ENCODE measurements at places on chromosomes 7 and 10.

DNA sequence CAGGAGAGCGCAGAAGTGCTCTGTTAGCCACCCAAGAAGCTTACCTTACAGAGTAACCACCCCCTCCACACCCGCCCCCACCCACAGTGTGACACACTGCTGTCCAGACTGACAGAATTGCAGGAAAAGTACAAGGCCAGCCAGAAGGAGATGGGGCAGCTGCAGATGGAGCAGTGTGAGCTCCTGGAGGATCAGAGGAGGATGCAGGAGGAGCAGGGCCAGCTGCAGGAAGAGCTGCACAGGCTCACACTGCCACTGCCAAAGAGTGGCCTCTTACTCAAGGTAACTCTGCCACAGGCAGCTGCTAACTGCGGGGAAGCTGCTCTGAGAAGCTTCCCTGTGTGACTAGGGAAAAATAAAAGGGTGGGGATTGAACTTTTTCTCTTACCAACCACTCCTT lies 17.6 kb downstream of the CCDC136 start:
- no peak overlapping the region for H3K4me3 ChIP-seq
- H3K36me3 ChIP-seq = peaks cover 12% of the 10 kb centered on the region
- no peaks in the 10 kb centered on the region for H3K4me1 ChIP-seq
- H3K27me3 ChIP-seq = no peaks in the 10 kb centered on the region

DNA sequence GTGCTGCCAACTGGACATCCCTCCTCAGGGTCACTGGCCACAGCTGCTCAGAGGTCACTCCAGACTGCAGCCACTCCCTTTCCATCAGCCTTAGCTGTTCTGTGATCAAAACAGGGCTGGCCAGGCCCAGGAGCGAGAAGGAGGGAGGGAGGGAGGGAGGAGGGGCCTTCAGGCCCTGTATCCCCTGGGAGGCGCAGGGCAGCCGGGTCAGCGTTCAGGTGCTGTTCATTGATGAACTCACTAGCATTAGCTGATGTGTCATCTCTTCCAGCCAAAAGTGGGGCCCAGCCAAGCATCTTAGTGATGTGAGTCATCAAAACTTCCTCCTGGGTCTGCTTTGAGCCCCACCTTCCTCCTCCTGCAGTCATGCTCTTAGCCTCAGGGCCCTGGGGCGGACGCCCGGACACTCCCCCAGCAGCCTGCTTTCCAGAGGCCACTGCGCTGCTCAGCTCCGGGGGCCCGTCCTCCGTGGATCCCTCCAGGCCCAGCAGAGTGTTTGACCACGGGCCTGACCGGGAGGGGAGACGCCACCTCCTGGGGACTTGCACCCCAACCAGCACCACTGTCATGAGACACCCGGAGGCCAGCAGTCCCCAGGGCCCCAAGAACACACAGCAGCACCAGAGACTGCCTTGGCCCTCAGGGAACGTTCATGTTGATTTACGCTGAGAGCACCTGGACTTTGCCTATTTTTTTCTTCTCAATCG lies 149.2 kb downstream of the PRKAG2 start:
- peaks cover 22% of the 10 kb centered on the region for H3K4me1 ChIP-seq
- H3K27ac ChIP-seq = no peak overlapping the region
- no peaks in the 10 kb centered on the region for H3K27me3 ChIP-seq
- no peak overlapping the region for H3K4me3 ChIP-seq

- H3K4me1 ChIP-seq = no peaks in the 10 kb centered on the region
- H3K27me3 ChIP-seq = no peaks in the 10 kb centered on the region
- DNase-seq = no peak
- no peak overlapping the region for H3K4me3 ChIP-seq
- H3K36me3 ChIP-seq = no peaks in the 10 kb centered on the region
- H3K27ac ChIP-seq = no peak overlapping the region
Observed at GRCh38 chr10:69101451-69102095, 13.7 kb downstream of the SRGN start.

DNA sequence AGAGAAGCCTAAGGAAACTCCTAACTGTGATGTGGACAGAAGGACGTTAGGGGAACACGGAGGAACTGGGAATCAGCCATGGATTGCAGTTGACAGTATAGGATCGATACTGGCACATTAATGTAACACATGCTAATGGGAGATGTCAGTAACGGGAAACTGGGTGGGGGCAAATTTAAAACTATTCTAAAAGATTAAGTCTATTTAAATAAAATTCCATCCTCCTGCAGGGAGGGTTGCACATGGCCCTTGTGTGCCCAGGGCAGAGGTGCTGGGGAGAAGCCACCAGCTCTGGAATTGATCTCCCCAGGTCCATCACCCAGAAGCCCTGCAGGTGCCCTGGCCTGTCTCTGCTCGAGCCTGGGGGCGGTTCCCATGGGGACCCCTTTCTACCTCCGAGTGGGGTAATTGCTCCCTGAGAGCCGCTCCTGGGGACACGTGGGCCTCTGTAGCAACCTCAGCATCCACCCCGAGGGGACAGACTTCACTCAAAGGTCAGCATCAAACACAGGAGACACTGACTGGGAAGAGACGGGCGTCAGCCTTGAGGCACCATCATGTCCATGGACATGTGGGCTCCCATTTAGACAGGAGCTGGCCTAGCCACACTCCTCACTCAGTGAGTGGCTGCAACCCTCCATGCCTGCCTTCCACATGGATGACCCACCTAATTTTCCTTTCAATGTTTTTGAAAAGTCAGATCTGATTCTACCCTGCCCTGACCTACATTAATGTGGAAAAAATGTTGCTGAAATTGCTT lies 21.1 kb downstream of the SCART1 start:
- no peaks in the 10 kb centered on the region for H3K27me3 ChIP-seq
- H3K27ac ChIP-seq = no peak overlapping the region
- no peak for DNase-seq
- no peak overlapping the region for H3K4me3 ChIP-seq
- H3K4me1 ChIP-seq = no peaks in the 10 kb centered on the region

DNA sequence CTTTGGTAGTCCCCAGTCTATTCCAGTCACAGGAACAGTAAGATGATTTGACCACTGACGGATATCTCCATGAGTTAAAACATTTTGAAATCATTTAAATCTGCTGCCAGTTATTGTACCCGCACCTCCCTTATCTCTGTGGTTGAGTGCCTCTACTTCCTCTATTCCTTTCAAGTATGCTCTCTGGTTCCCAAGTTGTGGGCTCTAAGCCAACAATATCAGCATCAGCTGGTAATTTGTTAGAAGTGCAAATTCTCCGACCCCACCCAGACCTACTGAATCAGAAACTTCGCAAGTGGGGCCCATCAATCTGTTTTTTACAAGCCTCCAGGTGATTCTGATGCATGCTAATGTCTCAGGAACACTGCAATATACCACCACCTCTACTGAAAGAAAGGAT lies 235.5 kb downstream of the CCSER2 start:
- no peaks in the 10 kb centered on the region for H3K36me3 ChIP-seq
- H3K27ac ChIP-seq = no peak overlapping the region
- peaks cover 15% of the 10 kb centered on the region for H3K27me3 ChIP-seq
- H3K4me1 ChIP-seq = no peaks in the 10 kb centered on the region
- no peak overlapping the region for H3K4me3 ChIP-seq
- DNase-seq = no peak

DNA sequence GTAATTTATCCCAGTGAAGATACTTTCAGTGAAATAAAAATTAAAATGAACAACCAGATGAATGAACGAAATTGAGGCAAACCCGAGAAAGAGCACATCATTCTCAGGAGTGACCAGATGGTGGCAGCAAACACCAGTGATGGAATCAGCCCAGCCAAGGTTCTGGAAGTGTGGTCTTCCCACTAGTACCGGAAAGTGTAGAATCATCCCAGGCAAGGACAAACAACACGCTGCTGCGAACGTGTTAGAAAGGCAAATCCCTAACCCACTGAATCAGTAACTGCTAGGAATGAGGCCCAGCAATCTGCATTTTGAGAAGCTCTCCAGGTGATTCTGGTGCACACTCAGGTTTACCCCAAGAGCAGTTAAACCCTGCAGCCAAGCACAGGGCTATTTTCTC lies 15.5 kb upstream of the SLC18A3 start:
- H3K4me3 ChIP-seq = no peak overlapping the region
- DNase-seq = no peak
- H3K27ac ChIP-seq = no peak overlapping the region
- H3K36me3 ChIP-seq = no peaks in the 10 kb centered on the region

GRCh38 chr10:63431962-63432797 lies 33.6 kb downstream of the JMJD1C start:
- no peaks in the 10 kb centered on the region for H3K27me3 ChIP-seq
- DNase-seq = no peak
- no peak overlapping the region for H3K4me3 ChIP-seq
- H3K4me1 ChIP-seq = peaks cover 60% of the 10 kb centered on the region

DNA sequence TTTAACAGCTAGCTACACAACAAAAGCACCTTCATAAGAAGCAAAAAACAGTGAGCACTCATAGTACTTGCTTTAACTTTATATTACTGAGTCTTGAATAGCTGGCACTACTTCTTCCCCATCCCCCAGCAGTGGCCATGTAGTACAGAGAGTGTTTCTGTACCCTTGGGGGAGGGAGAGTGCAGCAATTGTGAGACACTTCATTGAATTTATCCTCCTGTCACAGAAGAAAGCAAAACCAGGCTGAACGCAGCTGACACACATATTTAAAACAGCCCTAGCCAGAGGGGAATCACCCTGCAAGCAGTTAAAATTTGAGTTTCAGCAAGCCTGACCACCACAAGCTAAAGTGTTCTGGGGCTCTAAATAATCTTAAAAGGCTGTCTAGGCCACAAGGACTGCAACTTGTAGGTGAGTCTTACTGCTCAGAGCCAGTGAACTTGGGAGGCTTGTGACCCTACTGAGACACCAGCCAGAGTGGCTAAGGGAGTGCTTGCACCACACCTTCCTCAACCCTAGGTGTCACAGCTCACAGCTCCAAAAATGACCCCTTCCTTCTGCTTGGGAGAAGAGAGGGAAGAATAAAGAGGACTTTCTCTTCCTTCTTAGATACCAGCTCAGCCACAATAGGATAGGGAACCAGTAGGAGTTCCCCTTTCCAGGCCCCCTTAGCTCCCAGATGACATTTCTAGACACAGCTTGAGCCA lies 97.7 kb upstream of the MEOX2 start:
- H3K36me3 ChIP-seq = no peaks in the 10 kb centered on the region
- no peak for DNase-seq
- H3K27ac ChIP-seq = no peak overlapping the region

DNA sequence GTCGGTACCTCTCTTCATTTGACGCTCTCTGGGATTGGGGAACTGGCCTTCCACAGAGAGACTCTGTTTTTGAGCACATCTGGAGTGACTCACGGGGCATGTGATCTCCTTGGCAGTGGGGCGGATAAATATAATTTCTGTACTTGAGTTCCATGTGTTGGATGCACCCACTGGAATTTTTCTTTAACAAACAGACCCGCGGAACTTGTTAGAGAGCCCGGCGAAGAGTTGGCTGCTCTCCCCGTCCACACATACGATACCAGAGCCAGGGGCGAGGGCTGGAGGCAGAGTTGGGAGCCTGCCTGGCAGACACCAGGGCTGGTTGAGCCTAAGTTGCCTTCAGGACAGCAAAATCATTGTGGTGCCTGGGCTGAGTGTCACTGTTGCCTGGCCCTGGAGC lies at the start of gene FAM180A:
FAM180A (minus strand) TSS at position 44 of the 400 bp plus-strand sequence. CDS start 233 bp downstream, outside the sequence.
- H3K27ac ChIP-seq = peak within 1 kb of the TSS; percentile 55
- peak within 1 kb of the TSS; percentile 55 for H3K4me3 ChIP-seq
- DNase-seq = no peak
- no peaks in the 10 kb centered on the region for H3K27me3 ChIP-seq

GRCh38 chr7:140512317-140513000 lies 33.2 kb upstream of the MKRN1 start:
- DNase-seq = no peak
- no peak overlapping the region for H3K27ac ChIP-seq
- H3K4me1 ChIP-seq = no peaks in the 10 kb centered on the region
- H3K27me3 ChIP-seq = no peaks in the 10 kb centered on the region

DNA sequence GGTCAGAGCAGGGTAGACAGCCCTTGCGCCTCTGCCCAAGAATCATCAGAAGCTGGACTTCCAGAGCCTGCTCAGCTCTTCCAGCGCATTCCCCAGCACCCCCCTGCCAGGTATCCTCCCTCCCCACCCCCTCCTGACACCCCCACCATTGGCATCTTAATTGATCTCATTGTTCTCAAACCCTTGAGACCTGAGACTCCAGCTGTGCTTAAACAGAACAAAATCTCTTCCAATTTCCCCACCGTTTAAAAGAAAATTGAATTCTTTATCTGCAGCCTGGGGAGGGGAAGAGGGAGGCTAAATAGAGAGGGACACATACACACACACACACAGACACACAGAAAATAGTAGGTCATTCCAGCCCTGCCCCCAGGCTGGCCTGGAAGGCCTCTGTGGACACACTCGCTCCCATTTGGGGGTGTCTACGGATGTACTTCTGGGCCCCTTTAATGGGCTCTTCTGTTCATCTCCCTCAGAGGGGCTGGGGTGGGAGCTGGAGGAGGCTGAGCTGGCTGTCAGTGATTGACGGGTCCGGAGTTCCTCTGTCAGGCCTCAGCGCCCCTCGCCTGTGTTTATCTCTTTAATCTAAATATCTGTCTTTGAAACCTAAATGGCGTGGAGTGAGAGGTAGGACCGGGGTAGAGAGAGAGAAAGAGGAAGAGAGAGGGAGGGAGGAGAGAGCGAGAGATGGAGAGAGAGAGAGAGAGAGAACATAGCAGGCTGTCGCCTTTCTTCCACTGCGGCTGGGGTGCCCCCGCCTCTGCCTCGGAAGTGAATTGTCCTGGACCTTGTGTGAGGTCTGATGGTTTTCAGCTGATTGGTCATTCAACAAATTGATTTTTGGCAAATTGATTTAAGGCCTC lies 61.7 kb downstream of the C10orf105 start:
- no peak for DNase-seq
- no peak overlapping the region for H3K4me3 ChIP-seq
- no peaks in the 10 kb centered on the region for H3K36me3 ChIP-seq
- no peak overlapping the region for H3K27ac ChIP-seq
- H3K27me3 ChIP-seq = no peaks in the 10 kb centered on the region

GRCh38 chr7:28726555-28726954 lies 231.6 kb downstream of the TRIL start:
- no peak overlapping the region for H3K4me3 ChIP-seq
- no peak for DNase-seq
- H3K4me1 ChIP-seq = peaks cover 2% of the 10 kb centered on the region
- H3K36me3 ChIP-seq = no peaks in the 10 kb centered on the region
- no peaks in the 10 kb centered on the region for H3K27me3 ChIP-seq

DNA sequence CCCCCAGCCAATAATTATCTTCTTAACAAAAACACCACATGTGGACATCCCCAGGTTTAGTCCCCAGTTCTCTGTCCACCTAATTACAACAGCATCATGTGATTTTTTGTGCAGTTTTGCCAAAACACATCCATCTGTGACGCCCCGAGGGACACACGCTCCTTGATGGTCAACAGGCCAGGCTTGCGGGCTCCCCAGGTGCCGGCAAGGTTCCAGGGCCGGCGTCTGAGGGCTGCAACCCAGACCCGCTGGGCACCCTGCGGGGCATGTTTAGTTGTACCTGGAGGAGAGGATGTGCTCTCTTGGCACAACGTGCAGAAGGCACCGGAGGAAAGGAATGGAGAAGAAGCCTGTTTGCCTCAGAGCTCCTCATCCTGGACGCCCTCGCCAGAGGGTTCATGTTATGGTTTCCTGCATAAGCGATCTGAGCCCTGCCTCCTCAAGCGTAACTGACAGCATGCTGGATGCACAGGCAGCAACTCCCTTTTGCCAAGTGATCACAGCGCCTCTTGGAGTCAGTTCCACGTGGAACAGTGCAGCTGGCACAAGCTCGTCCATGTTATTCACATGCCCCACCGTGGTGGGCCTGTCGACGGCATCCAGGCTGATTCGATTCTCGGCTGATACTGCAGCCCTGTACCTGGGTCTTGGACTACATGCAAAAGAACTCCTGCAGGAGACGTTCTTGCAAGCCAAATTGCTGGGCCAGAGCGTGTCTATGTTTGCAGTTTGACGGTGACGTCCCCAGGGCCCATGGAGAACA lies 41.6 kb downstream of the JAKMIP3 start:
- no peak overlapping the region for H3K4me3 ChIP-seq
- DNase-seq = no peak
- no peaks in the 10 kb centered on the region for H3K36me3 ChIP-seq
- H3K4me1 ChIP-seq = no peaks in the 10 kb centered on the region
- H3K27ac ChIP-seq = no peak overlapping the region

Measured in esophagus squamous epithelium (tissue), 5 donors.